ENCODE measurements at places on chromosomes 5 and 9.

GRCh38 chr5:178234750-178235587 is 2.4 kb upstream of the PHYKPL start:
- peak; percentile 60 for DNase-seq

- DNase-seq, result no peak
These were observed 19.7 kb upstream of the CCNH start for GRCh38 chr5:87432460-87432859.

- no peak for DNase-seq
These were observed 29.7 kb downstream of the RLN2 start for GRCh38 chr9:5274770-5275169.

- no peak for DNase-seq
These were observed 22.0 kb downstream of the OR2S2 start for GRCh38 chr9:35935755-35936509.

DNA sequence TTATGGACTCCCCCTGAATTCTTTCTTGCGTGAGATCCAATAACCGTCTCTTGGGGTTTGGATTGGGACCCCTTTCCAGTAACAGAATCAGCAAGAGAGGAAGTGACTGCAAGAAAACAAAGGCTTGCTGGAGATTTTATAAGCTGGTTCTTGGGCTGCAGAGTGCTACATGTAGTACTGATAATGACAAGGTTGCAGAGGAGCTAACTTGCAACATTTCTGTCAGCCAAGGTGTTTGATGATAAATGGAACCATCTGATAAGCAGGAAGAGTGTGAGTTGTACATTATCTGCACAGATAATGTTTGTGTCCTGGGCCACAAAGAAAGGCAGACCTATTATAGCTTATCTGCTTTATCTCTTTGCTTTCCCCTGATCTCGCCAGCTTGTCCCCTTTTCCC is 37.1 kb downstream of the DNAJB5 start:
- no peak for DNase-seq

DNA sequence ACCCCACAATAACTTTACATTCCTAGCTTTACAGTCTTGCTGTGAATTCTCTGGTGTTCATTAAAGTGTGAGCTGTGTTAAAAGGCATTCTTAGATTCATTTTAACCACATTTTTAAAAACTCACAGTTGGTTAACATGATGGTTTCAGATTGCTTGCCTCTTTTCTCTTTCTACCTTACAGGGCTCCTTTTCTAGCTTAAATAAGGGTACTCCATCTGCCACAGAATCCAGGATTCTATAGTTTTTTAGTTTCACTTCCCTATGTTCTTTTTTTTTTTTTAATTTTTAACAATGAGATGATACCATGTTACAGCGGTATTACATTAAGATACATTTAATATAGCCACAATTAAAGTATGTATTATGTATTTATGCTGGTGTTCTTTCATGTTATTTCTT is 3.9 kb upstream of the FBXO4 start:
- DNase-seq, result no peak

DNA sequence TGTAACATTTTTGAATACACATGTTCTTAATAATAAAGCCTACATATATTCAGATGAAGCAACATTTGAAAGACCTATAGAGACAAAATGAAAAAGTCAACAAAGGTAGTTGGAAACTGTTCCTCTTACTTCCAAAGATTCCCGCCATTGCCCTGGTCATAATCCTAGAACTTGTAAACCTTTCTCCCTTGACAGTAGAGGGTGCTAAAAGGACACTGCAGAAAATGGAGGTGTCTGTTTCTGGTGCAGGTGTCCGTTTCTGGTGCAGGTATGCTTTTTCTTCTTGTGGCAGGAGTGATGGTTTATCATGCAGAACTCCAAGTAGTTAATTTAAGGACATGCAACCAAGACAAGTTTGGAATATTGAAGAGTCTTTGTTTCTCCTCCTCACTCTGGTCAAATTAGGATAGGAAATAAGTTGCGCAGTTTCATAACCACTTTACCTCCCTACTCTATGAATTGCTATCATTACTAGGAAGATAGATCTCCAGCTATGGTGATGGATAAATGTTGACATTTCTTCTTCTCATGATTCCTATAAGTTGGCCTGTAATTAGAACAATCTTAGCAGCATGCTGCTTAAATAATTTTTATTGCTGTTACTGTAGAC is 56.0 kb upstream of the FAM174A start:
- no peak for DNase-seq

GRCh38 chr5:111530298-111530740 is 18.0 kb upstream of the STARD4 start:
- DNase-seq, result peak; percentile 66

DNA sequence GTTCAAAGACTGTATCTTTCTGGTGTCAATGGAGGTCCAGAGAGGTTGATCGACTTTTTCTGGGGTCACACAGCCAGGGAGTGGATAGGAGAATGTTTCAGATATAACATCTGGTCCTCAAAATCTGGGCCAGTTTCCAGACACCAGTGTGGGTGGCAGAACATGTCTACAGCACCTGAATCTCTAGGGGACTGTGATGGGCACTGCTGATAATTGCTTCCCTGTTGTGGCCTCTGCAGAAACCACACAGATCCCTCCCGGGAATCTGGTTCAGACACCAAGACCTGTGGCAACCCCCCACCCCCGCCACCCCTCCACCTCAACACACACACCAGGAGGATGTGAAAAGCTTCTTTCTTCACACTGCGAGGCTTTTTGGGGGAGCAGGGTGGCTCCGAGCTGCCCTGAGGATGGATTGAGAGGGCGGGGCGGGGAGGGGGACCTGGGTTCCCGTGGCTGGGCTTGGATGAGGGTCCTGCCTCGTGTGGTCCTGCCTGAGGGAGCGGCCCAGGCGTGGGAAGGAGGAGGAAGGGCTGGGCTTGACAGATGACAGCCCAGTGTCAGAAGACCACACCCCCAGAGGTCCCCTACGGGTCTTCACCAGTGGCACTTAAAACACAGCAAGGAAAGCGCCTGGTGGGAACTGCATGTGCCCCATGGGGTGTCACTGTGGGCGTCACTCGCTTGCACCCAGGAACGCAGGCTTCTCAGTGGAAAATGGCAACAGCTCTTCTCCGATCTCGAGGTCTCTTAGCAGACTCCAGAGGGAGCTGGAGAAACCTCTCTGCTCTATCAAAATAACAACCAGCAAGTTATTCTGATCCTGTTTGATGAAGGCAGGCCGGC is 55.2 kb downstream of the TRIP13 start:
- no peak for DNase-seq

- no peak for DNase-seq
These were observed 974.5 kb upstream of the CDH10 start for GRCh38 chr5:25619273-25619672.

GRCh38 chr5:893711-894110 is 1.0 kb downstream of the TRIP13 start:
- no peak for DNase-seq

GRCh38 chr5:76473661-76474060 is 70.6 kb downstream of the IQGAP2 start:
- peak; percentile 19 for DNase-seq

DNA sequence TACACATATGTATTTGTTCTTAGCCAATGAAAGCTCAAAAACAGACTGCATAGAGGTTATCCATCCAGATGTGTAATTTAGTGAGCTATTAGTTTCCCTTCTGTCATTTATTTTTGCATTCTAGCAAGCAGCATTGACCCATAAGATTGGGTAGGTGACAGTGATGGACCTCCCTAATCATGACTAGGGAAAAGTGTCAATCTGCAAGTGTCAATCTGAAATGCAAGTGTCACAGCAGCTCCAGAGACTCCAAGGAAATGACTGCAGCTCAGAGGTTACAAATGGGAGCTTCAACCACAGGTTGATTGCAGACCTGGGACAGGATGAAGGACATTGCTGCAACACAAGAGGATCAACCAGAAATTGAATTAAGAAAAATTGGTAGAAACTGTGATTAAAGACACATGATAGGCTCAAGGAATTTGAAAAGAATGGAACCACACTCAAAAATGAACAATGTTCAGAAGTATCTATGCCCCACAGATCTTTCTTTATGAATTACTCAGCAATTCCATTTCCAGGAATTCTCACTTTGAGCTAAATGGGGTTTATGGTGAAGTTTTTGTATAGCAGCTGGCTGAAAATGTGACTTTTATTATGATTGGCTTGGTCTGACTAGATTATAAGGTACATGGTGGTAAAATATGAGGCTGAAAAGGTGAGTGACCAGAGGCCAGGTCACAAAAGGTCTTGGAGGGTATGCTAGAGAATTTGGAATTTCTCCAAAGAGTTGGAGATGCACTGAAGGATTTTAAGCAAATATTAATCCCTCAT is 59.6 kb upstream of the HTR4 start:
- no peak for DNase-seq

DNA sequence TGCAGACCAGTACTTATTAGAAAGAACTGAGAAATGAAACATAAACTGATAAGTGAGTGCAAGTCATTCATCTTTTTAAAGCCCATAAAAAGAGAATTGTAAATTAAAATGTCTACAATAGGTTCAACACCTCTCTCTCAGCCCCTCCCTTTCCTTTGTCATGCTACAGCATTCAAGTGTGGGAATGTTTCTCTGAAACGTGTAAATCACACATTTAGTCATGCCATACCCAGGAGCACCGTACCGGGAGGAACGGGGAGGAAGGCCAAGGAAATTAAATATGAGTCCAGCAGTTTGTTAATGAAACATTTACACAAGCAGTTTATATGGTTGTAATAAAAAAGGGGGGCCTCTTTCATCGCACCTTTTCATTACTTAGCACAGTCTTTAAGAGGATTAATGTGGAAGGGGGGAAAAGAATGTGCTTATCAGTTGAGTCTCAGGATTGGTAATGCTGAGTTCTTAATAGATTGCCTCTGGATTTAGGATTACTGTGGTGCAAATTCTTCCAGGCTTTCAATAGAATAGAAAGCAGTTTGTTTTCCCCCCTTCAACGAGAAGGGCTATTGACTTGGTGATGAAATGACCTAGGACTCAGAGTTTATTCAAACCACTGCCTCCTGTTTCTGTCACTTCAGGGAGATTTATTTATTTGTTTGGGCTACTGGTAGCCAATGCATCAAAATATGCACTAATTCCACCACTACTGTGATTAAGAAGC is 176.0 kb upstream of the ZNF608 start:
- no peak for DNase-seq

DNA sequence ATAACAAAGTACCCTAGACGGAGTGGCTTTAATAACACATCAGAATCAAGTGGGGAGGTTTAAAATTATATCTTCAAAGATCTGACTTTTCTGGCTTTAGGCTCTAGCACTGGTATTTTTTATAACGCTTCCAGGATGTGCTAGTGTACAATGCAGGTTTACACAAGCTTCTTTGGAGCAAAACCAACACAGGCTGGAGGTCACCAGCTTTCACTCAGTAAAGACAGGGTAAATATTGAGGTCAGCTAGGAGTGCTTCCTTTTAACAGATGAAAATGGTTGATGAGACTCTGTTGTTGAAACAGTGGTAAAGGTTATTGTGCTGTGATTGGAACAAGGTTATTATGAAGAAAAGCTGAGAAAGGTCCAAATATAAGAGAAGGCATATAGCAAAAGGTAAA is 414.2 kb downstream of the TAF11L14 start:
- no peak for DNase-seq

DNA sequence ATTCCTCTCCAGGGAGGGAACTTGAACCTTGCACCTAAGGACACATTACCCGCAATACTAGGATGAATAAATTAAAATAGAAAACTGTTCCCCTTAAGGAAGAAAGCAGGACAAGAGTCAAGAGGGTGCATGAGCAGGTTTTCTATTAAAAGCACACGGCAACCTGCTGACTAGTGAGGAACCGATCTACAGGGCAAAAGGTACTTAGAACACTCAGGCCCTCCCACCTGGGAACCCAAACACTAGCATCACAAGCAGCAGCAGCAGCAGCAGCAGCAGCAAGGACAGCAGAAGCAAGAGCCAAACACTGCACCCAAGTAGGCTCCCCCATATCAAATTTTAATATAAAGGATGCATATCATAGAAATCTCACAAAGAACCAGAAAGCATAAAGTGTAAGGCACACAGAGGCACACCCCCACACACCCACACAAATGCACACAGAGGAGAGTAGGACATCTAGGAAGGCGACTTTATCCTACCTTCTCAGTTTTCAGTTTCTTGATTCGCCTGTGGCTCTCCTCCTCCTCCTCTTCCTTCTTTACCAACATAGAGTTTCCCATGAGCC is 2.8 kb downstream of the ZNF608 start:
- DNase-seq, result no peak

DNA sequence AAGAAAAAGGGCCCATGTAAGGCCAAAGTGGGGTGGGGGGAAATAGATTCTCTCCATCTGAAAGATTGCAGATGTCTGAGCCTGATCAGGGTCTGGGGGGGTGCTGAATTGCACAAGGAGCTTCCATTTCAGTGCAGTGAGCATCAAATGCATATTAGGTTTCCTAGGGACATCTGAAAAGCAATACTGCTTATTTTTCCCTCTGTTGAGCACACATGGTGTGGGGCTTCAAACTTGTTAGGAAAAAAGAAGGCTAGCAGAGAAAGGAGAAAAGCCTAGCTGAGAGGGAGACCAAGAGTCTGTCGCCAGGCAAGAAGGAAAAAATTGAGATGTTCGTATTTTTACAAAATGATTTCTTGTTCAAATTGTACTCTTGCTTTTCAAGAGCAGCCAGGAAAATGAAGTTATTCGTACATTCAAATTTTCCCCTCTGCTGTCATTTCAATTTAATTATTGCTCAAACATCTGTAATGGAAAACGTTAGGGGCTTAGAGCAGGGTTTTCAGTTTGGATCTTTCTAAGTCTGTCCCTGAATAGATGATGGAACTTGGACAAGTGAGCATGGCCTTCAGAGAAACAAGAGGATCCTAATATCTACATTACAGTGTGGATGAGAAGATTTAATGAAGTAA is 191.9 kb upstream of the GAS1 start:
- no peak for DNase-seq

GRCh38 chr9:6640268-6641051 is 5.1 kb downstream of the GLDC start:
- no peak for DNase-seq

DNA sequence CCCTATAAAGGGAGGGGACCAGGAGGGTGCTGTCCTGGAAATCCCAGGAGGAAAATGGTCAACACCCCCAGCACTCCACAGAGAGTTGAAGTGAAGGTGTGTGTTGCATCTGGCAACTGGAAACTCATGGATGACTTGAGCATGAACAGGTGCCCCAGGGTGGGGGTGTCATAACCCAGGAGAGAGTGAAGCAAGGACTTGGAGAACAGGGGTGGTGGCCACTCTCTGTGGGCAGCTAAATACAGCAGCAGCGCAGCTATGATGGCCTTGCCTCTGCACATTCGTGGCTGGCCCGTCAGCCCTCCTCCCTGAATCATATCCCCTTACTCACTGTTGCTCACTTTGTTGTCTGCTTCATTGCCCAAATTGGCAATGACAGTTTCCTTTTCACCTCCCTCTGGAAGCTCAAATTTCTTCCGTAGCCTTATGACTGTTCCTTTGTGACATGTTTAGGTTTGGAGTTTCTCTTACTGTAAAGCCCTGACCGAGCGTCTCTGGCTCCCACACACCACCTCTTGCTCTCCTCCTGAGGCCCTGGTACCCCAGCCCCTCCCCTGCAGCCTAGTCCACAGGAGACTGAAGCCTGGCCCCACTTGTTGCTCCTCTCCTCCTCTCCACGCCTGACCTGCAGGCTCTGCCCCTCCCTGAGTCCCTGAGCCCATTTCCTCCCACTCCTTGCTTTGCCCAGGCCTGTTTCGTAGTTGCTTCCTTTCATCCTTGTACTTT is 185.8 kb downstream of the CD180 start:
- no peak for DNase-seq

Measured in stimulated activated CD4-positive, alpha-beta T cell treated with anti-CD3 and anti-CD28 coated beads, Interleukin-15, amount 100 ng/mL, for 1 hour (primary cell).